ENCODE measurements at places on chromosomes 11 and 22.

GRCh38 chr22:38751422-38752346 is 4.1 kb downstream of the SUN2 start:
- no peak for DNase-seq

- no peak for DNase-seq
These were observed 91.2 kb downstream of the PPP6R3 start for GRCh38 chr11:68551777-68552176.

GRCh38 chr11:123122852-123123251 is 60.9 kb upstream of the HSPA8 start:
- no peak for DNase-seq

DNA sequence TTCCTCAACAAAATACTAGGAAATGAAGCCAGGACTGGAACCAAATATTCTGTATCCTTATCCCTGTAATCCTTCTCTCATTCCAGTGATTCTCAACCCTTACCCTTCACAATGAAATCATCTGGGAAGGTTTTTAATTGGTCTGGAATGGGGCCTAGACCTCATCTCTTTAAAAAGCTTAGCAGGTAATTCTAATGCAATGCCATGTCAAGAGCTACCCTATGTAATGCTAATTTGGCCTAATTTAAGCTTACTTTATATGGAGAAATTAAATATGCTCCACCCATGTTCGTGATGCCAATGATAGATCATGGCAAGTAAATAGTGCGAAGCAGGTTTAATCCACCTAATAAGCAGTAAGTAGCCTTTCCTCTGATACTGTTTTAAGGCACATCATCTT is 101.7 kb downstream of the SGSM3 start:
- DNase-seq = no peak

- no peak for DNase-seq
These were observed 30.2 kb upstream of the CRYBB3 start for GRCh38 chr22:25169278-25170031.

DNA sequence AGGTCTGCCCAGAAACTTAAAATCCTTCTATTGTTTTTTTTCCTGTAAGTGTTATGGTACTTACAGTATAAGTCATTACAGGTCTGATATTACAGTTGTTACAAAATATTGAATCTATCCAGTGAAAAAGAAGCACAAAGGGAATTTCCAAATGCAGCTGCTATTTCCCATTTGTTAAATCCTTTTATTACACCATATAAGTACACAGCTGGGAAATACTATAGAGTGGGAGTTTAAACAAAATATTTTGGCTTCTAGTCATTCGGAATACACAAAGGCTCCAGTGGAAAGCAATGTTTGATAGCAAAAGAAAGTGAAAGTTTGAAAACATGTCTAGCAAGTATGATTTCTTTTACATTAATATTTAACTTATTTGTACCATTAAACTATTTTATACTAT is 18.0 kb downstream of the SOX6 start:
- DNase-seq = no peak

DNA sequence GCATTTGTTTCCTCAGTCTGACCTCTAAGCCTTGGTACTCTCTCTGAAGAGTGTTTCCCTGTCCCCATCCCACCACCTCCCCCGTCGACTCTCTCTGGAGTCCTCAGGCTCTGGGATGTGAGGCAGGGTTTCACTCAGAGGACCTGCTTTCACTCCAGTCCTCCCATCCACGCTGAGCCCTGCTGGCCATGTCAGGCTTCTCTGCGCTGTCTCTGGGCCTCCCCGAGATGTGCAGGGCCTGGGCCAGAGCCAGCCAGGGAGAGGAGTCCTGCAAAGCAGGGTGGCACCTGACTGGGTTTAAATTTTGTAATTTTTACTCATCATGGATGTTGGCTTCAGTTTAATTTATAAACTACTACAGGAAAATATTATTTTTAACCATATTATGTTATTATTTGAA is 3.3 kb downstream of the SCGB2A2 start:
- no peak for DNase-seq

GRCh38 chr11:131987703-131988102 is 617.3 kb downstream of the NTM start:
- DNase-seq = no peak

DNA sequence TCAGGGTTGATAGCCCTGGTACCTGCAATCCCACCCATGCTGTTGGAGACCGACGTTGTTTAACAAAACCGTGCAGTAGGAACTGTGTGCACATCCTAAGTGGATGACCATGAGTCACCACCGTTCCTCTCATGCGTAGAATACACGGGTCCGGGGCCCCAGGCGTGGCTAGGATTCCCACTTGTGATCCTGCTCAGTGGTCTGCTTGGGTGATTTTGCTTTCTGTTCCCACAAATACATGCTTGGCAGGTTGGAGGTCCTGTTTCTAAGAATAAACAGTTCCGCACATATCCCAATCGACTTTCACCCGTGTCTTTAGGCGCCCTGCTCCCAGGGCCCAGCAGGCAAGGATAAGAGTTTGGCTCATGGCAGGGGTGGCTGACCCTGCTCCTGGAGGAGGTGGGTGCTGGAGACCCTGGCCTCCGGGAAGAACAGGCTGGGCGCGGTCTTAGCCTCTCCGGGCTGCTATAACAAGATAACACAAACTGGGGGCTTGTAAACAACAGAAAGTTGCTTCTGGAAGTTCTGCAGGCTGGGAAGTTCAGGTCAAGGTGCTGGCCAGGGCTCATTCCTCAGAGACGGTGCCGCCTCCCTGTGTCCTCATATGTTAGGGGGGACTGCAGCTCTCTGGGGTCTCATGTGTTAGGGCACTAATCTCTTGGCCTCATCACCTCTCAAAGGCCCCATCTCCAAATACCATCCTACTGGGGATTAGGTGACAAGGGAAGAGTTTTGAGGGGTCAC is 1028.3 kb downstream of the BRD1 start:
- no peak for DNase-seq

- no peak for DNase-seq
These were observed 1.7 kb upstream of the DCHS1 start for GRCh38 chr11:6657346-6657745.

- DNase-seq = no peak
These were observed 400.9 kb downstream of the BRD1 start for GRCh38 chr22:49426618-49427266.

DNA sequence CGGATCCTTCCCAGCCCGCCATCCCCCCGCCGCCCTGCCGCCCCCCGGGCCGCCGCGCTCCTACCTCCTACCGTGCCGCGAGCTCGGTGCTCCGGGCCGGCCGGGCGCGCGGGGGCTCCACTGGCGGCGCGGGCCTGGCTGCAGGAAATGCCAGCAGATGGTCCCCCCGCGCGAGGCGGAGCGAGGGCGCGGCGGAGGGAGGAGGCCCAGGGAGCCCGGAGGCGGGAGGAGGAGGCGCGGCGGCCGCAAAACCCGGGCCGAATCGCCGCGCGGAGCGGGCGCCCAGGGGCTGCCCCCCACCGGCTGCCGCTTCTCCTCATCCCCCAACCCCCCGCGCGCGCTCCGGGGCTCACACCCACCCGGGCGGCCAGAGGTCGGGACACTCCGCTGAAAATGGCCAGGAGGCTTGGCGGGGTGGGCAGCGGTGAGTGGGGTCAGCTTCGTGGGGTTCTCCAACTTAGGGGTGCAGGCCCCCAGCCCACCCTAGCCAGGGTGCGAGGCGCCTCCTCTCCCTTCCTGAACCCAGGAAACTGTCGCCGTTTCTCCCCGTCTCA is at the start of gene OSBPL5:
Gene OSBPL5, minus strand, starts transcription at position 159 of the 554 bp plus-strand sequence. CDS start 36,162 bp downstream, outside the sequence.
- peak; percentile 42 for DNase-seq

DNA sequence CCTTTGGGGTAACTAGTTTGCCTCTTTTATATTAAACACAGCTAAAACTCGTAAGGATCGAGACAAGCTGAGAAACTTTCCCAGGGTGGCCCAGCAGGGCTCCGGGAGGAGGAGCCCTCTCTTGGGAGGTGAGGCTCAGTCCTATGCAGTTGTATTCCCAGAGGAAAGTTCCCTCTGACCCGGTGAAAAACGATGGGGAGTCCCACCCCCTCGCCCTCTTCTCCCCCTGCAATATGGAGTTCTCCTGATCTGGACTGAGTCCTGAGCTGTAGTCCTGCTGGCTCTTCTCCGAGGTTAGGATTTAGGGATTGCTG is 1.3 kb downstream of the NTM start:
- no peak for DNase-seq

DNA sequence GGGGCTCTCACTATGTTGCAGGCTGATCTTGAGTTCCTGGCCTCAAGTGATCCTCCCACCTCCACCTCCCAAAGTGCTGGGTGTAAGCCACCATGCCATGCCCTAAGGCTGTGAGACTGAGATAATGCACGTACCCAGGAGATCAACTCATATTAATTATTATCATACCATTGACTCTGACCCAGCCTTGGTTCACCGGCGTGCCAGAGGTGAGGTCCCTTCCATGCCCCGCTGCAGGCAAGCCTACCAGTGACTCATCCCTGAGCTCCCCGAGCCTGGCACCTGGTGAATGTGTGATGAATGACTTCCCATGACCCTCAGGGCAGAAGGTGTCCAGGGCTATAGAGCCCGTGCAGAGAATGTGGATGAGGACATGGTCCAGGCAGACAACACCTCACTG is 12.1 kb downstream of the GAL3ST1 start:
- DNase-seq = no peak

DNA sequence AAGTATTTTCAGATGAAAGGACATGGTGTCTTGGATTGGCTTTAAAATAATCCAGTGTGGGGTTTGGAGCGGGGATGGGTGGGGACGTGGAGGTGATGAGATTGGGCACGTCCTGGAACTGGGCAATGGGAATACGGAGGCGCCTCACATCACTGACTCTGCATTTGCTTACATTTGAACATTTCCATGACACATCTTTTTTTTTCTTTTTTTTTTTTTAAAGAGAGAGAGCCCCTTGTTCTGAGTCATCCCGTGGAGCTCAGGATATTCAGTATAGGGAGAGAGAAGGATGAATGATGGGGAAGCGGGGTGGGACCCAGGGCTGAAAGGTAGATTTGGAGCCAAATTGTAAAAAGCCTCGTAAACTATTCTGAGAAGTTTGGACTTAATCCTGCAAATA is 142.7 kb downstream of the FBXO7 start:
- peak; percentile 63 for DNase-seq

- no peak for DNase-seq
These were observed 65.3 kb downstream of the ST3GAL4 start for GRCh38 chr11:126420698-126421256.

GRCh38 chr11:100823360-100823759 is 136.3 kb downstream of the ARHGAP42 start:
- no peak for DNase-seq

DNA sequence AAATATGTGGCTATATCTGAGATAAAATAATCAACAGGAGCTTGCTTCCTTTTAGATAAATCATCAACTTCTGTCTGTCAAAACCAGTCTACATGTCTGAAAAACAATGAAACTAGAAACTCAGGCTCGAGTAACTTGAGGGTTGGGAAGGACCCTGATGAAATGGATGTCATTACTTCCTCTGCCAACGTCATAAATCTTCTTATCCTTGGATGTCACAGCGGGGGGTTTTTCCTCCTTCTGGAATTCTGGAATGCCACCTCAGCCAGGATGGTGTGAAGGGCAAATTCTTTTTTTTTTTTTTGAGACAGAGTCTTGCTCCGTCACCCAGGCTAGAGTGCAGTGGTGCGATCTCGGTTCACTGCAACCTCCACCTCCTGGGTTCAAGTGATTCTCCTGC is 13.4 kb downstream of the LGR4 start:
- DNase-seq = no peak

DNA sequence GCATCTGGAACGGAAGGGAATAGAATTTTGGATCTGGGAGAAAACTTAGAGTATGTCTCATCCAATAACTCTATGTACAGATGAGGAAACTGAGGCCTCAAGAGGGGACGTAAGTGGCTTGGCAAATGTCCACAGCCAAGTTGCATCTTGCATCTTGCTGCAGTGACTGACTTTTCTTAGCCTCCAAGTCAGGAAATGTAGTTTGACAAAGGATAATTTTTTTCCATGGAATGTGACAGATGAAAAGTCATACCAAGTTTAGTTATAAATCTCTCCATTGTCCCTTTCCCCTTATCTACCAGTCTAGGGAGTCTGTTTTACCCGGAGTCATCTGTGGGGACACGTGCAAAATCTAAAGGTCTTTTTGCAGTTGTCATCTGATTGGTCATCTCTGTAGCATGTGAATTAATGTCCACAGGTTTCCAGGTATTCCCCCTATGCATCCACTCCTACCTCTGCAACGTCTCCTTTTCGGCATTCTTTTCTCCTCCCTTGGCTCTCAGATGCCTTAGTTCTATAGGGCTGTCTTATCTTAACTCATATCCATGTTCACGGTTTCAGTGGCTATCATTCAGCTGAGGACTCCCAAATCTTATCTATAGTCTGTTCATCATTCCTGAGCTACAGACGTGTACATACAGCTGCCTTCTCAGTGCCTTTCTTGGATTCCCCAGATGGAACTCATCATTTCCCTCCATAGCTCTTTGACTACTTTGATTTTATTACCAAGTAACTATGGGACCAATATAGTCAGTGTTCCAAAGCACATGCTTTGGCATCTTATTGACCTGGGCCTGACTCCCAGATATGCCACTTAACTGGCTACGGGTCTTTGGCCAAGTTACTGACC is 139.5 kb upstream of the TIMP3 start:
- no peak for DNase-seq

GRCh38 chr22:41320416-41321240 is 19.3 kb downstream of the ZC3H7B start:
- DNase-seq = no peak

DNA sequence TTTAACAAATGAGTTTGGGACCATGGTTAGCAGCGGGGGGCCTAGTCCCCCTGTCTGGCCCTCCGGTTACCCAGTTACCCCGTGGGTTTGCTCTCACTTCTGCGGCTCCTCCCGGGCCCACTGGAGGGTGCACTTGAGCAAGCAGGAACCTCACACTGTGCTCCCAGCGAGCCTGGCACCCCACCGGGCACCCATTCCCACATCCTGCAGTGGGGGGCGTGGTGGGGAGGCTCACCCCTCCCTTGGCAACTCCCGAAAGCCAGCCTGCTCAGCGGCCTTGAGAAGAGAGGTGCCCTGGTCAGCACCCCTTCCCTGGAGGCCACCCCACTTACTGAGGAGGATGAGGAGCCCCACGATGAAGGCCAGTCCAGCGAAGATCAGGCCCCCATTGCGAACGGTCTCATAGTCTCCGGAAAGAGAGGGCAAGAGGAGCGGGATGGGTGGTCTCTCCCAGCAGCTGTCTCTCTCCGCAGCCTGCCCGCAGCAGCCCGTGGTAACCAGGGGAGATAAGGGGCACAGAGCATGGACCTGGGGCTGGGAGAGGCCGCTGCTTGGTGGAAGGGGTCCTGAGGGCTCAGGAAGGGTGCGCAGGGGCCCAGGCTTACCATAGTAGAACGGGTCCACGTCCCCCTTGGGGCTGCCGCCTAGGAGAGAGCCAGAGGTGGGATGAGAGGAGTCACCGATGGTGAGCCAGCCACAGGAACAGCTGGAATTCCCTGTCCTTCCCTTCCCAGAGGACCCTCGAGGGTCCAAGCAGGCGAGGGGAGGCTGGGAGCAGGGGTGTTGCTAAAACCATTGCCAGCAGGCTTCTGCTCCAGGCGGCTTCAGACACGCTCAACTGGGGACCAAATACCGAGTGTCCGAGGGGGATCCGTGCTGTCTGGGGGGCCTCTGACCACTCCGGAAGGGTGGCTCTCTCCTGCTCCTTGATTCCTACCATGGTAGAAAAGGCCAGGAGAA is 2.2 kb downstream of the FXYD2 start:
- no peak for DNase-seq

GRCh38 chr11:69574608-69575255 is 66.2 kb upstream of the CCND1 start:
- DNase-seq = no peak

GRCh38 chr22:20523086-20523983 is 15.9 kb downstream of the MED15 start:
- DNase-seq = peak; percentile 55

Data from HT1080 (cell line).